Pons (tissue), 1 donor: ENCODE measurements at places on chromosomes 4 and X.
A peak's percentile ranks its signal among the peaks of the same experiment; 100 is the strongest.

GRCh38 chr4:108036213-108036612 is 46.5 kb downstream of the HADH start:
- no peak for DNase-seq

- DNase-seq: no peak
These were observed 575.6 kb upstream of the PITX2 start for GRCh38 chr4:111198446-111198845.

DNA sequence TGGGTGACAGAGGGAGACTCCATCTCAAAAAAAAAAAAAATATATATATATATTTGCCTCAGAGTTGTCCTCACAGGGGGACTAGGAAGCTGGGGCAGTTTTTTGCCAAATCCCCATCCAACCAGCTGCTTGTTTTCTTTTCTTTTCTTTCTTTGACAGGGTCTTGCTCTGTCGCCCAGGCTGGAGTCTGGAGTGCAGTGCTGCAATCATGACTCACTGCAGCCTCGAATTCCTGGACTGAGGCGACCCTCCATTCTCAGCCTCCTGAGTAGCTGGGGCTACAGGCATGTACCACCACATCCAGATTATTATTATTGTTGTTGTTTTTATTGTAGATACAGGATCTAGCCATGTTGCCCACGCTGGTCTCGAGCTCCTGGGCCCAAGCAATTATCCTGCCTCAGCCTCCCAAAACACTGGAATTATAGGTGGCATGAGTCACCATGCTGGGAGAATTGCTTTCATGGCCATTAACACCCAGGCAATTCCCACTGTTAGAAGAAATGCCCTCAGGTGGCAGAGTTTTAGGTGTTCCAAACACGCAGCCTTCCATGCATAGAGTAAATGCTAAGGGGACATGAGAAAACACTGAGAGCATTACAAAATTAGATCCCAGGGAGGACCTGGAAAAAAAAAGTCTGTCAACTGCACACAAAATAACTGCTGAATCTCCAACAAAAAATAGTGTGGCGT is 98.0 kb downstream of the ARHGAP6 start:
- DNase-seq: no peak

- no peak for DNase-seq
These were observed 12.6 kb downstream of the SORBS2 start for GRCh38 chr4:185799442-185799841.

DNA sequence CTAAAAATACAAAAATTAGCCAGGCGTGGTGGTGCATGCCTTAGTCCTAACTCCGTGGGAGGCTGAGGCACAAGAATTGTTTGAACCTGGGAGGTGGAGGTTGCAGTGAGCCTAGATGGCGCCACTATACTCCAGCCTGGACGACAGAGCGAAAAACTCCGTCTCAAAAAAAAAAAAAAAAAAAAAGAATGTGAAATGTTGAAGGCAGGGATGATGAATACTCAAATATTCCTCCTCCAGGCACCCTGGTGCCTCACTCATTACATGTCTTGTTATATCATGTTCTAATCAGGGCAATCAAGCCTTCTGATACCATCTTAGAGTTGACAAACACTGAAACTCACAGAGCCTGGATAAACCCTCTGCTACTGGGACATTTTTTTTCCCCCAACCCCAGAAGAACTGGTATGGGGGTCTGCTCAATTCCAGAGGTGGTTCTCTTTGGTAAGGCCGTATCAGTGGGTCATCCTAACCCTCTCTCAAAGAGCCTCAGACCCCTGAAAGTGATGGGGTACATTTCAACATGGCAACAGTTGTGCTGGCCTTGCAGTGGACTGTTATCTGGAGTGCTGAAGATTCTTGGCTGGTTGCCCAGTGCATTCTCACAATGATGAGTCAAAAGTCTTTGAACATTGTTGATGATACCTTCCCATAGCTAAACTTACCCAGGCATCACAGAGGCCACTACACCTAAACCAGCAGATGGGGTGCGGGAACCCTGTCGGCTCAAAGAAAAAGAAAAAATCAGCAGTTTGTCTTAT is 2.4 kb upstream of the SH3KBP1 start:
- no peak for DNase-seq

GRCh38 chr4:16001484-16001858 is 38.5 kb upstream of the FGFBP2 start:
- peak; percentile 84 for DNase-seq

DNA sequence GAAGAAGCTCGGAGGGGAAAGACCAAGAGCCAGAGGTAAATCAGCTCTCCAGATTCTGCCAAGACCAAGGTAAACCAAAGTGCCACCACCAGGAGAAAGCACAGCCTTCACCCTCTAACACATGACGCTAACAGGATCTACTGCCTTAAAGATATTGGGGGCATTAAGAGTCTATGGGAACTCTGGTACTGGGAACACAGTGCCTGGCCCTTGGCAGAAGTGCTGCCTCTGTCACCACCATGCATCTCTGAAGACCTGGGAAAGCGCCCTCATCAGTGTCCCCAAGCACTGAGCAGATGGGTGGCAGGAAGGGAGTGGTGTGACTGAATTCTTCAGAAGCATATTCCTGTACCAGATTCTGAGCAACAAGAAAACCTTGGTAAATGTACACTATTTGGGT is 1.3 kb downstream of the QDPR start:
- DNase-seq: peak; percentile 62

- DNase-seq: no peak
These were observed 12.8 kb upstream of the TMEM131L start for GRCh38 chr4:153453402-153453801.

- DNase-seq: no peak
These were observed 11.0 kb downstream of the SH3BP2 start for GRCh38 chr4:2803624-2804448.

GRCh38 chr4:174522183-174523024 is at the start of gene HPGD:
Gene HPGD, minus strand, starts transcription at chr4:174522488. Its CDS starts 37 bp downstream, at chr4:174522451.
- no peak for DNase-seq

DNA sequence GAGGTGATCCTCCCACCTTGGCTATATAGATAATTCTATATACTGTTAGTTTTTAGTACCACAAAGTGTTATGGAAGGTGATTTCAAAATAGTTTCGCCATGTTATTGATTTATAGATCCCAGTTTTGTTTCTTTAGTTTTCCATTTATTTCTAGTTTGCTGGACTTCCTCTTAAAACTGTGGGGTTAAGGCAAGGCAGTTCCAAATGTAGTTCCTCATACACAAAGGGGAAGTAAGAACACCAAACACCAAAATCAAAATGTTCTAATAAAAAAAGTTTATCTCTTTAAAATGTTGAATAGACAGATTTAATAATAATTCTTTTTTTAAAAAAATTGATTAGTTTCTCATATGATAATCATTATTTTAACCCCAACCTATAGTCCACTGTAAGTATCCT is 6.8 kb upstream of the CISD2 start:
- DNase-seq: peak; percentile 59
